ENCODE measurements at places on chromosomes 5 and 9.

GRCh38 chr9:14516656-14517055, 176.6 kb downstream of the ZDHHC21 start:
- no peak for DNase-seq

GRCh38 chr9:95770653-95771131, 104.8 kb upstream of the ERCC6L2 start:
- no peak for DNase-seq

DNA sequence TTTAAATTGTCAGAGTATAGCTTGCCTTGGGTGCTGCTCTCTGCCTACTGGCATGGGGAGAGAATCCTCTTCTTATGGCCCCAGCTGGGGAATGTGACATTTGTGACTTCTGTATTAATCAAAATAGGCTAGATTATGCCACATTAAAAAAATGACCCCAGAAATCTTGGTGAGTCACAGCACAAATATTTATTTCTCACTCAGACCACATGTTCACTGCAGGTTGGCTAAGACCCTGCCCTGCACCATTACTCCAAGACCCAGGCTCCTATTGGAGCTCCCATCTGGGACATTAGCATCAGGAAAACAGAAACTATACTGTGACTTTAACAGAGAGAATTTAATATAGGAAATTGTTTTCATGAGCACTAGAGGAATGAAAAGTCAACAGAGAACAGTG, 16.6 kb upstream of the WHRN start:
- no peak for DNase-seq

DNA sequence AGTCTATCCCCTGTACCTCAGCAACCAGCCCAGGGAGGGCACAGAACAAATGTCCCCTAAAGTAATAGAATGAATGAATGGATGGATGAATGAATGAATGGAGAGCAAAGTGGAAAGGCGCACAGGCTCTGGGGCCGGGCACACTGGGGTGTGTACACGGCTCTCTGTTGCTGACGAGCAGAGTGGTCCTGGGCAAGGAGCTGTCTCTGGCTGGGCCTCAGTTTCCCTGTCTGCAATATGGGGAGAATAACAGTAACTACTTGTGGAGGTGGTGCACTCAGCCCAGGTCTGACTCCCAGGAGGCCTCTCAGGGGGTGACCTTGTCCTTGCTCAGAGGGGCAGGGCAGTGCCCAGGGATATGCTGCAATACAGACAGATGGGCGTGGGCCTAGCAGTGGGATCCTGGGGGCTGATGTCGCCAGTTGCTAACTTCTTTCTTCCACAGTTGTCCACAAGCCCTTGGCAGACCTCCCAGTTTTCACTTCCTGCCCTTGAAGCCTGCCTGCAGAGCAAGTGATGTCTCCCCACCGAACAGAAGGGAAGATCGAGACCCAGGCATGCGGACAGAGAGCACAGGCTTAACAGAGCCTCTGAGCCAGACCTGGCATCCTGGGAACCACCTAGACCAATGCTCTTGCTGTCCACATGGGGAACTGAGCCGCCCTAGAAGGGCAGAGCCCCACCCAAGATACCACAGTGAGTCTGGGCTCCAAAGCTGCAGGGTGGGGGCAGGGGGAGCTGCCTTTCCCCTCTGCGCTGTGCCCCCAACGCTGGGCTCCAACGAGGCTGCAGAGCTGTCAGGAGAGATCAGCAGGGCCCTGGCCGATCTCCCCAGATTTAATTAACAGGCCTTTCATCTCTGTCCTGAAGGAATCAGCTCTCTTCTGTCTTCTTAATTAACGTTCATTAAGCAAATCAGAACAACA, 13.6 kb upstream of the LAMC3 start:
- DNase-seq: no peak

DNA sequence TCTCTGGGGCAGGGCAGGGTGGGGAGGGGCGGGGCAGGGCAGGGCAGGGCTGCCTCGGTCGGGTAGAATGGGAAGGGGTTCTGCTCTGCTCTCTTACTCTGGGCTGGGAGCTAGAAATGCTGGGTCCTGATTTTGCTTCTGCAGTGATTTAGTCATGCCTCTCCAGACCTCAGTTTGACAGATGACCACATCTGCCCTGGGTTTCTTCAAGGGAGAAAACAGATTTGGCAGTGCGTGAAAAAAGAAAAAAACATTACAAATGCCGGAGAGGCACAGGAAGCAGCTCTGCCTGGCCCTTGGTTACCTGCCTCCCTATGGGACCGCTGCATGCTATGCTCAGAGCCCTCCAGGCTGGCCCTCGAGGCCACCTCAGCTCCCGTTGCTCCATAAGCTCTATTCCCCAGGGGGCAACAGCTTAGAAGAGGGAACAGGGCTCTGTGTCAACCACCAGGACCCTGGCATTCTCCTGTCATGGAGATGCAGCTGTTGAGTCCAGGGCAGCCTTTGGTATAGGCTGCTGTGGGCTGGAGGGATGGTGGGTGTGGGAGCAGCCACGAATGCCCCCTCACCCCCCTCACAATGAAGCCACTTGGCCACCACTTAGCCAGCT, 53.2 kb upstream of the UBTD2 start:
- no peak for DNase-seq

DNA sequence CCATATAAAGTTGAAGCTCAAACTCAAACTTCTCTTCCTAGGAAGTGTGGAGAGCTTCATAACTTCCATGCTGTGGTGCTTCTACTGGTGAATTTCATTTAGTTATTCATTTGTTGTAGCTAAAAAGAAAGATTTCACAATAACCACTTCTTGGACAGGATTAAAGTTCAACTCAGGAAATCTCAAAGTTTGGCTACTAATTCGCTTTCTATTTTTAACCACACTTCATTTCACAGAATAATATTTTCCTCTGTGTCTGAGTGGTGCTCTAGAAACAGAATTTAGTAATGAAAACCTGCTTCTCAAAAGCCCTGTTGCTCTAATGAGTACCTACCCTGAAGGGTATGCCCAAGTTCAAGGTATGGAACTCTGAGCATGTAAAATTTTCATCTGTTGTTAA, 73.9 kb downstream of the ACTBL2 start:
- DNase-seq: no peak

DNA sequence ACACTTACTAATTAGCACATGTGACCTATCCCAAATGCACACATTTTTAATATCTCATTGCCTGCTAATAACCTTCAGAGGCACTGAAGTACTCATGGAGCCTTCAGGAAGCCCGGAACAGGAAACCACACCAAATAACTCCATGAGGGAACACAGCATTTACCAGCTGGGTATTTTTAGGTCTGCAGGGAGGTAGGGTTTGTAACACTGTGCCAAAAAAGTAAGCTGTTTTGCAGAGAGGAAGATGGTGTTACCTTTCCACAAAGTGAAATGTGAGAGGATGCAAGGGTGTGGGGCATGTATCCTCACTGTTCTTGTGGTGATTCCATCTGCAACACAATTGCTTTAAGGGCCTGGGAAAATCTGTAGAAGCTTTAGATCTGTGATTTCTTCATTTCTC, 64.4 kb downstream of the NUDT12 start:
- DNase-seq: no peak

- no peak for DNase-seq
Measured at GRCh38 chr5:72770266-72770665, 46.2 kb upstream of the TNPO1 start.

DNA sequence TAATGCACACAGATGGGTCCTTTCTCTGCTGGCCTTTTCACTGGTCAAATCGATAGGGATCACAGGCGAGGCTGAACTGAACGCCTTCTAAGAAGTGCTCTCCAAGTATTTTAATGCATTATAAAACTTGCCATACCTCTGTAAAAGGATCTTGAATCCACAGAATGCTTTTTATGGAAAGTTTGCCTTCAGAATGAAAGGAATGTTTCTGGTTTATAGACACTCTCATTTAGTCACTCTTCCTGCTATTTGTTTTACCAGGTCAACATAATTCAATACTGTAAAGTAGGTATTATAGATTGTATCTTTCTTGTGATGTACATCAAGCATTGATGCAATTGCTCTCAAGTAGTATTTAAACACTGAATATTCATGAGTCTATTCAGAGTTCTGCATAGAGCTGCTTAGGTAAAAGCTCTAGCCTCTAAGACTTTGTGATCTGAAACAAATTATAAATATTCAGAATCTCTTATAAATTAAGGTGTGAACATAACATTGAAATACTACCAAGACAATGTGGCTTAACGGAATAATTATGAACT, 308.4 kb downstream of the ISL1 start:
- peak; percentile 95 for DNase-seq

GRCh38 chr9:69476016-69476415, 151.0 kb downstream of the ENTREP1 start:
- DNase-seq: peak; percentile 55

- no peak for DNase-seq
Measured at GRCh38 chr5:44178414-44178813, 210.8 kb downstream of the FGF10 start.

- no peak for DNase-seq
Measured at GRCh38 chr5:103425686-103426454, 136.7 kb downstream of the NUDT12 start.

Data from HAP-1 (cell line).